ENCODE measurements at places on chromosomes 2 and 18.

DNA sequence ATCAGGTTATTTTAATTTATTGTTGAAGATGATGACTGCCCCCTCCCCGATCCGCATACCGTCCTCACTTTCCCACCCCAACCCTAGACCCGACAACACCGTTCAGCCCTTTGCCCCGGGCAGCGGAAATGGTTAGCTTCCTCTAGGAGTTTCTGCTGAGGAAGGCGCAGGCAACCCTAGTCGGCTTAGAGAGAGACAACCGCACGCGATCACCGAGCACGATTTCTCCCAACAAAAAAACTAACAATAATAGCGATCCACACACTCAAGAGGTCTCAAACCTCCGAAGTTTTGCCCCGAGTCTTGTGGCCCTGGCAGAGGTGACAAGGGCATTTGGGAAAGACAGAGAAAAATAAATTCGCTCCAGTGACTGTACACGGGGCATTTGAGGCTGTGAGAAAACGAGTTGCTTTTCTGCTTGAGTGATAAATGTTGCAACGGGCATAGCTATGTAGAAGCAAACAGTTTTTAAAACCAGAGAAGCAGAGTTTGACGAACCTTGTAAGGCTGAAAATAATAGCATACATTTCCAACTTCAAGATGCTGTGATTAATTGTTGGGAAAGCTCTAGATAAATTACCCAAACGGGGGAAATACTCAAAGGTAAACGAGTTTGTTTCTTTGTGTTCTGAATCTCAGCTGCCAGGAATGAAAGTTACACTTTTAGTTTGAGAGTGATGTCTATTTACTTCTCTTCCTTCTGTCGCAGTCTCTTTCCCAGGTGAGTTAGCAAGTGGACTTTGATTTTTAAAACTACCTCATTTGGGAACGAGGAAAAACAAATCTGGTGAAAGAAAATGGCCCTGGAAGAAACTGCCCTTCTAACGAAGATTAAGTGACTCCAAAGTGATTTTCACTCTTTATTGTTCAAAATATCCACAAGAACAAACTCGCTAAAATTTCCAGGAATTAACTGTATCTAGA is 11.0 kb upstream of the SIX3 start:
- no peak for DNase-seq

DNA sequence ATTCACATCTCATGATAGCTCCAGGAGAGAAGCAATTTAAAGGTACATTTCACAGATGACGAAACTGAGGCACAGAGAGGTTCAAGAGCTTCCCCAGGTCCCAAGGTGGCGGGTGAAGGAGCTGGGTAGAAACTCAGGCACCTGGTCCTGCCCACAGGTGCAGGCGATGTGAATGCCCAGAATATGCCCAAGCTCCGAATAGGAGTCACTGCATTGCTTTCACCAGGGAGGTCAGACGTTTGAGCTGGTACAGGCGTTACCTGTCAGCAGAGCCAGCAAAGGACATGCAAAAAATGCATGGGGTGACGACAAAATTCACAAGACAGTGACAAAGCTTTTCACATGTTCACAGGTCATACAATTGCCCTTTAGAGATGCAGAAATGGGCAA is 247.9 kb downstream of the HDAC4 start:
- no peak for DNase-seq

DNA sequence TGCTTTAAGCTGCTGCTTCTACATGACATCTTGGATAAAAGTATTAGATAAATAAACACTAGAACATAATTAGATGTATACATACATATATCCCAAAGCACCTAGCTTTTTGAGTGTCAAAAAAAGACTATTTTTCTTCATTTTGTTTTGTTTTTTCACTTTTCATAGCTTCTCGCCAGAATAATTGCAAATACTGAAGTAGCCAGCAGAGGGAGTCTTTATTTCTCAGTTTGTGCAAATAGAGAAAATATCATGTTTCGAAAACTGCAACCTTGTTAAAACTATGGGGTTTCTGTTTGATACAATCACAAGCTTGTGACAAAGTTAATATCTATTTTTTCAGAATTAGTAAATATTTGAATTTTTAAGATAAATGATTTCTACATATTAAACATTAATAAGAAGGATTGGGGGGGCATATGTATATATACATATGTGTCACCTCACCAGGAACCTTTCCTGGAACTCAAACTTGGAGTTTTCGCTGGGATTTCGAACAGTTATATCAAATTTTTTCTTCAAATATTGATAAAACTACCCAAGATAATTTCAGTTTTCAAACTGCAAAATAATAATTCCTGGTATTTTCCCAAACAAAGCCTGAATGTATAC is 61.0 kb downstream of the GRB14 start:
- peak; percentile 3 for DNase-seq

DNA sequence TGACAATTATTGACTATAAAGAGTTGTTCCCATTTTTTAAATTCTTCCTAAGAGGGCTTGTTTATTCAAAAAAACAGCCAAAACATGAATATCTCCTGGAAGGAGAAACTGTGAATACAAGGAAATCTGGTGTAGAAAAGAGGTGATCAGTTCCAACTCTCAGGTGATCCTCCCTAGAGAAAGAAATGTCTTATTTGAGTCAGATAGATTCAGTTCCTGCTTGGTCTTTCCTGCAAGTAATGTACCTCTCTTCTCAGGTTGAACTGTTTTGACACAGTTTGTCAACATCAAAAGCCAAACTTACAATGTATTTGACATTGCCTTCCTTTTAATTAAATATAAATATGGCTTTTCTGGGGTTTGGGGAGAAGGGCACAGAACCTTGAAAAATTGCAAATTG is 567.4 kb downstream of the ARHGAP15 start:
- DNase-seq = no peak

DNA sequence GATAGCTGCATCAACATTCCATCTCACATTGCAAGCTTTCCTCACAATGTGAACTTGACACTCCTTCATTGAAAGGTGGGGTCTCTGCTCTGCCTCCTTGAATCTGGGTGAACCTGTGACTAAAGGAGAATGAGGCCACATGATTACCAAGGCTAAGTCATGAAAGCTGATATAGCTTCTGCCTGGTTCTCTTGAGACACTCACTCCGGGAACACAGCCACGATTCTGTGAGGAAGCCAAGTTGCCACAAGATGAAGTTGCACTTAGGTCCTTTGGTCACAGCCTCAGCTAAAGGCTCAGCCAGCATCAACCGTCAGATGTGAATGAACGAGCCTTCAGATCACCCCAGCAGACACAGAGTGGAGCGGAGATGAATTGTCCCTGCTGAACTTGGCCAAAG is 94.7 kb upstream of the FAM136A start:
- no peak for DNase-seq
